Ovary (tissue), 10 donors: ENCODE measurements at places on chromosomes 12 and 14.
A peak's percentile ranks its signal among the peaks of the same experiment; 100 is the strongest.

DNA sequence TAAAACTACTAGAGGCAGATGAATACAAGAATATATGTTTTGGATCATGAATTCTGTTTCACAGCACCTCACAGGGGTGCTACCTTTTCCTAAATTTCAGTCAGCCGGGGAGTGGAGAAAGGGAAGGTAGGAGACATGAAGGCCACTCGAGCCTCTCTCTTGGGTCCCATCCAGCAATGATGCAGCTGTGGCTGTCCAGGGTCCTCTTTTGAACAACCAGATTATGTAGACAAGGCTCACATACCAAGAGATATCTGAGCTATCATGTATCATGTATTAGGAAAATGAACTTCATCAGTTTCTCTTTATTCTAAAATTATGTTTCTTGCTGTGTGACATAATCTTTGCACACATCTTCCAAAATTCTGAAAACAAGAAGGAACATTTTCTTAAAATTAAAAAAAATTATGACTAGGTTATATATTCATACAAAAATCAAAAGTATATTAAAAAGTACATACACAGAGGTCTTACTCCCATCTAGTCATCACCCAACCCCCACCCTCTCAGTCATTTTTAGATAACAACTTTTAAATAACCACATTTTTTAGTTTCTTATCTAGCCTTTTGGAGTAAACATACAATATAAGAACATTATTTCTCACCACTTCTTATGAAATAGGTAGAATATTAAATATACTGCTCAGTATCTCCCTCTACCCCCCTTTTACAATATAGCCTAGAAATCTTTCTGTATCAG is 88.7 kb downstream of the ACADS start:
- no peak overlapping the region for H3K27ac ChIP-seq
- no peaks in the 10 kb centered on the region for H3K36me3 ChIP-seq

DNA sequence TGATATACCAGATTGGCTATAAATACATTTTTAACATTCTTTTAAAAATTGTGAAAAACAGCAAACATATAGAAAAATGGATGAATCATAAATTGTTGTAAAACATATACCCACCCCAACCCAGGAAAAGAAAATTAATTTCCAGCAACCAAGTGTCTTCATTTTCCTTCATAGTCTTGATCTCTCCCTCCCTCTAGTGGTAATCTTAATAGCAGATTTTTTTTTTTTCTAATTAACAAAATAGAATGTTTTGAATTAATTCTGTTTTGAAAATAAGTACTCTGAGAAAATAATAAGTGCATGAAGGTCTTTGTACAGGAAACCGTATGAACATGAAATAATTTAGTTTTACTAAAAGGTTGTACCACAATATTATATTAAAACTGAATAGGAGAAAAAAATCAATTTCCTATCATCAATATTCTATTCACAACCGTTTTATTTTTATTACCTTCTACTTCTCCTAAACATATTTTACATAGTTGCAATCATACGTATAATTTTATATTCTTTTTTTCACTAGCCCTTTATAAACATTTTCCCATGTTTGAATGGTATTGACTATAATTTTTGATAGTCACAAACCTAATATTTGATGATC is 7.0 kb downstream of the ETNK1 start:
- no peaks in the 10 kb centered on the region for H3K27me3 ChIP-seq
- peaks cover 6% of the 10 kb centered on the region for H3K4me1 ChIP-seq
- H3K27ac ChIP-seq, result no peak overlapping the region
- no peak for DNase-seq
- H3K36me3 ChIP-seq, result no peaks in the 10 kb centered on the region

GRCh38 chr12:129494766-129495165 is 409.1 kb downstream of the TMEM132D start:
- no peaks in the 10 kb centered on the region for H3K4me1 ChIP-seq
- H3K36me3 ChIP-seq, result no peaks in the 10 kb centered on the region
- no peak for DNase-seq
- H3K27ac ChIP-seq, result no peak overlapping the region

- no peaks in the 10 kb centered on the region for H3K27me3 ChIP-seq
- H3K4me1 ChIP-seq, result no peaks in the 10 kb centered on the region
- no peak overlapping the region for H3K4me3 ChIP-seq
- DNase-seq, result no peak
- no peak overlapping the region for H3K27ac ChIP-seq
These were observed 23.3 kb downstream of the SNRPF start for GRCh38 chr12:95882080-95882479.

GRCh38 chr12:44873898-44874297 is 2.2 kb downstream of the NELL2 start:
- no peak overlapping the region for H3K4me3 ChIP-seq
- H3K27ac ChIP-seq, result no peak overlapping the region
- H3K36me3 ChIP-seq, result no peaks in the 10 kb centered on the region

DNA sequence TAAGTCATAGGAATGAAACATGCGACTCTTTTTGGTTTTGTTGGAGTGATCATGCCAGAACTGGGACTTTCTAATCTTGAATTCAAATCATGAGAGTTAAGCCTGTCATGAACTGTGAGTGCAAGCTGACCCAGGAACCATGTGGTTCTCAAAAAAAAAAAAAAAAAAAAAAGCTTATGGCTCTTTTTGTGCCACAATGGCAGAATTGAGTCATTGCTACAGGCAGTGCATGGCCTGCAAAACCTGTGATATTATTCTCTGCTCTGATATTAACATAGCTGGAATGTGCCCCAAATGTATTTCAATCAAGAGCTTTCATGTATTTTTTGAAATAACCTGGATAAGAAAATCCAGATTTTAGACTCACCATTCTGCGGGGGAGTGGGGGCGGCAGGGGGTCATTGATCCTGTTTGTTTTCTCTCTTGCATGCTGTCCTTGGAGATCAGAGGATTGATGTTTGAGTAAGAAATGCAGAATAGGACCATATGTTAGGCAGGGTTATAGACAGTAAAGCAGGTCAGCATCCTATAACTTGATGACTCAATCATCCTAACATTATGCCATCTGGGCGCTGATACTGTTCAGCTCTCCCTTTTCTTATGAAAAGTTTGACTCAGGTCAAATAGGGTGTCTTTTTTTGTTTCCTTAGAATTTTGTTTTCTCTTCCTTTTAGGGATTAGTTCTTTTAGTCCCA is 797.4 kb downstream of the DIO2 start:
- H3K4me1 ChIP-seq, result no peaks in the 10 kb centered on the region
- H3K27me3 ChIP-seq, result no peaks in the 10 kb centered on the region
- DNase-seq, result no peak
- H3K27ac ChIP-seq, result no peak overlapping the region

GRCh38 chr14:60651086-60651795 is 2.0 kb upstream of the SIX1 start:
- peaks cover 9% of the 10 kb centered on the region for H3K4me1 ChIP-seq
- DNase-seq, result no peak
- no peaks in the 10 kb centered on the region for H3K36me3 ChIP-seq
- H3K4me3 ChIP-seq, result no peak overlapping the region
- no peak overlapping the region for H3K27ac ChIP-seq

- peaks cover 13% of the 10 kb centered on the region for H3K4me1 ChIP-seq
These were observed 949 bp downstream of the PLBD2 start for GRCh38 chr12:113359133-113359938.

DNA sequence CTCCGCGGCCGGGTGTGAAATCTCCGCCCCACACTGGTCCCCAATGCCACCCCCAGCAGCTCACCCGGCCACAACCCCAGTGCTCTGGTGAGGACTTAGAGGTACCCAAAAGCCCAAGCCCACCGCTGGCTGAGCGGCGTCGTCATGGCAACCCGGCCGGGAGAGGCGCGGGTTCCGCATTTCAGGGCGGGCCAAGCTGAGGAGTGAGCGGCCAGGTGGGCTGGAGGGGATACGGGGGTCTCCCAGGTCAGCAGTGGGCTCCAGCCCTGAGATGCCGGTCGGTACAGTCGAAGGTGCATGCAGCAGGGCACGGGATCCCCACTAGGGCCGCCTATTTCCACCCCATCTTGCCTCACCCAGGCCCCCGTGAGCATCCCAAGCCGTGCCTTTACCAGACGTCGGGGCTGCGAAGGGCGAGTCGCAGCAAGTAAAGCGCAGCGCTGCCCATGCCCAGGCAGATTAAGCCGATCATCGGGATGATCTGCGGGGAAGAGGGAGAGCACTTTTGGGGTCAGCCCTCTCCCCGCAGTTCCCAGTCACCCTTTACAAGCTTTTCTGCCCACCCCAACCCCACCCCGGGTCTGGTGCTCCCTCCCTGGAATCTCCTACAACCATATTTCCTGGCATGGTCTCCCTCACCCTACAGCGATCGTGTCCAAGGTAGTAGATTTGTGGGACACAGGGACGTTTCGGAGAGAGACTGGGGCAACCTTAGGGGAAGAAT is 6.9 kb downstream of the SHMT2 start:
- no peak overlapping the region for H3K27ac ChIP-seq
- DNase-seq, result no peak
- H3K36me3 ChIP-seq, result no peaks in the 10 kb centered on the region
- peaks cover 2% of the 10 kb centered on the region for H3K27me3 ChIP-seq
- peaks cover 11% of the 10 kb centered on the region for H3K4me1 ChIP-seq

DNA sequence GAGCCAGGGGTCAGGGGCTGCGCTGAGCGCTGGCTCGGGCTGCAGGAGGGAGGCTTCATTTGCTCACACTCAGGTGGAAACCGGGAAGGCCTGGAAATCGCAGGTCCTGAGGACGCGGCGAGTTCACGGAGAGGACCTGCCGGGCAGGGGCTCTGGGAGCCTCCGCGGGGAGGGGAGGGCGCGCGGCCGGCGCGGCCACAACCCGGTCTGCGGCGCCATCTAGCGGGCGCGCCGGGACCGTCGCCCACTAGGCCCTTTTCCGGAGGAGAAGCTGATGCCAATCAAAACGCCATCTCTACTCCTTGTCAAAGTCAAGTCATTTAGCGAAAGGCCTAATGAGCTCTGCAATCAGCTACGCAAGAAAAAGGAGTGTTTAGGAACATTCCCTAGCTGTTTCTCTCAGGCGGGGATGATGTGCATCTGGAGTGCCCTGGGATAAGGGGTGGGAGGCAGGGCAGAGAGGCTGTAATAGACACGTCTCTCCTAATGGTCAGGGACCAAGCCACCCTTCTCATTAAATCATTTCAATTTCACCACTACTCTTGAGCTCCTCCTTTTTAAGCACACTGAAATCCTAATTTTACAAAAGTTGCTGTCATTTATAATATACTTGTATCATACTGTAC is 885.8 kb upstream of the TMEM132C start:
- no peak overlapping the region for H3K4me3 ChIP-seq
- H3K4me1 ChIP-seq, result no peaks in the 10 kb centered on the region
- DNase-seq, result peak; percentile 8
- no peaks in the 10 kb centered on the region for H3K27me3 ChIP-seq

DNA sequence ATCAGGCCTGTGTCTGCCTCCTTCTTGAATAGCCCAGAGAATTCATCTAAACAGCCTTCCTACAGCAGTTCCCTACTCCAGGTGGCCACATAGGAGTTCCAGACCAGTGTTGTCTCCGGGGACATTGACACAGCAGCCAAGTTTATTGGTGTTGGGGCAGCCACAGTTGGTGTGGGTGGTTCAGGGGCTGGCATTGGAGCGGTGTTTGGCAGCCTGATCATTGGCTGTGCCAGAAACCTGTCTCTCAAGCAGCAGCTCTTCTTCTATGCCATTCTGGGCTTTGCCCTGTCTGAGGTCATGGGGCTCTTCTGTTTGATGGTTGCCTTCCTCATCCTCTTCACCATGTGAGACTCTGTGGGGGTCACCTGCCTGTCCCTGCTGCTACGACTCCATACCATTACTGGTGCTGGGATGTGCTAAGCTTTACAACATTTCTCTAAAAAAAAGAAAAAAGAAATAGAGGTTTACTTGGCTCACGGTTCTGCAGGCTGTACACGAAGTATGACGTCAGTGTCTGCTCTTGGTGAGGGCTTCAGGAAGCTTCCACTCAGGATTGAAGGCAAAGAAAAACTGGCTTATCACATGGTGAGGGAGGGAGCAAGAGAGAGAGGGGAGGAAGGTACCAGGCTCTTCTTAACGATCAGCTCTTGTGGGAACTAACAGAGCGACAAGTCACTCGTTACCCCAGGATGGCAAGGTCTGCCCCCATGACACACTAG is 57.5 kb downstream of the CHST11 start:
- no peak overlapping the region for H3K4me3 ChIP-seq
- DNase-seq, result no peak
- H3K36me3 ChIP-seq, result no peaks in the 10 kb centered on the region
- peaks cover 2% of the 10 kb centered on the region for H3K4me1 ChIP-seq

- no peak overlapping the region for H3K4me3 ChIP-seq
- H3K36me3 ChIP-seq, result no peaks in the 10 kb centered on the region
- H3K27ac ChIP-seq, result no peak overlapping the region
- H3K27me3 ChIP-seq, result no peaks in the 10 kb centered on the region
- DNase-seq, result no peak
These were observed 117.5 kb upstream of the EVL start for GRCh38 chr14:99947695-99948094.

- no peaks in the 10 kb centered on the region for H3K36me3 ChIP-seq
- no peak for DNase-seq
- no peaks in the 10 kb centered on the region for H3K4me1 ChIP-seq
- no peak overlapping the region for H3K27ac ChIP-seq
These were observed 571.4 kb downstream of the NOVA1 start for GRCh38 chr14:26026384-26026783.

DNA sequence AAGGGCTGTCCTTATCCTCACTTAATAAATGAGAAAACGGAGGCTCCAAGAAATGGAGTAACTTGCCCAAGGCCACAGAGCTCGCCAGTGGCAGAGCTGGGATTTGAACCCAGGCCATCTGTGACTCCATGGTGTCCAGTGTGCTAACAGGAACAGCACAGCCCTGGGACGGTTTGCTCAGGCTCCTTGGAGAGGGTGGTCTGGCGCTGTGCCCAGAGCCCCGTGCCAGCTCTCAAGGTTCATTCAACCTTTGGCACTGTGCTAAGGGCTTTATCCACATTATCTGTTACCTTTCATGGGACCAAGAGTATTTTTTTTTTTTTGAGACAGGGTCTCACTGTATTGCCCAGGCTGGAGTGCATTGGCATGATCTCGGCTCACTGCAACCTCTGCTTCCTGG is 8.1 kb downstream of the DAO start:
- no peak overlapping the region for H3K4me3 ChIP-seq
- H3K4me1 ChIP-seq, result no peaks in the 10 kb centered on the region
- no peak for DNase-seq
- H3K27me3 ChIP-seq, result no peaks in the 10 kb centered on the region

- peak overlapping the region; percentile 62 for H3K4me3 ChIP-seq
- no peak for DNase-seq
- peaks cover 5% of the 10 kb centered on the region for H3K4me1 ChIP-seq
- H3K36me3 ChIP-seq, result no peaks in the 10 kb centered on the region
- no peaks in the 10 kb centered on the region for H3K27me3 ChIP-seq
- no peak overlapping the region for H3K27ac ChIP-seq
These were observed 584 bp downstream of the VRK1 start for GRCh38 chr14:96797582-96798349.
